Osteocyte (in vitro differentiated cells): ENCODE measurements at places on chromosomes 12 and 14.

DNA sequence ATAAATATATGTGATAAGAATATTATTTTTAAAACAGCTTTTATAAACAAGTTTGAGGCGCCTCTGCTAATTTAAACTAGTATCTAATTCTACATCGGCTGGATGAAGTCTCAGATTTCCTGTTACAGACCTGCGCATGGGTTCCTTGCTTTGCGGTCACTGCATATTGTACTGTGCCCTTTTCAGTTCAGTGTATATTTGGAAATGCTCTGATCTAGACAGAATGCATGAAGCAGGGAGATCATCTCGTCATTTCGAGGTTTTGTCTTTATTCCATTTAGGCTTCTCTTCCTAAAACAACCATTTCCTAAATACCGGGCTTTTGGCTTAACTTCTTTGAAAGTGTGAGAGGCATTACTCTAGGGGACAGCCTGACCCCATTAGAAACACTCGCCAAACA, 25.6 kb downstream of the CRACR2A start:
- peaks cover 8% of the 10 kb centered on the region for H3K27me3 ChIP-seq
- H3K4me1 ChIP-seq: no peaks in the 10 kb centered on the region
- H3K4me3 ChIP-seq: no peak overlapping the region
- no peaks in the 10 kb centered on the region for H3K36me3 ChIP-seq
- DNase-seq: no peak
- H3K27ac ChIP-seq: no peak overlapping the region

DNA sequence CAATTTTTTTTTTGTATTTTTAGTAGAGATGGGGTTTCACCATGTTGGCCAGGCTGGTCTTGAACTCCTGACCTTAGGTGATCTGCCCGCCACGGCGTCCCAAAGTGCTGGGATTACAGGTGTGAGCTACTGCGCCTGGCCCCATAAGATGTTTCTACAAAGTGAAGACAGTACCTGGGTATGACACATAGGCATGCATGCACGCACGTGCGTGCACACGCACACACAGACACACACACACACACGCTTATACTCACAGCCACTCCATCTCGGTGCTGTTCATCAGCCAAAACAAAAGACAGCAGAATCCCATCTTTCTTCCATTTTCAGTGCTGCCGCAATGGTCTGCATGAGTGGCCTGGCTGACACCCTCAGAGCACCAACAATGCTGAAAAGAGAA, 63.9 kb downstream of the VCPKMT start:
- no peak for DNase-seq
- no peaks in the 10 kb centered on the region for H3K27me3 ChIP-seq
- H3K4me1 ChIP-seq: peaks cover 3% of the 10 kb centered on the region

DNA sequence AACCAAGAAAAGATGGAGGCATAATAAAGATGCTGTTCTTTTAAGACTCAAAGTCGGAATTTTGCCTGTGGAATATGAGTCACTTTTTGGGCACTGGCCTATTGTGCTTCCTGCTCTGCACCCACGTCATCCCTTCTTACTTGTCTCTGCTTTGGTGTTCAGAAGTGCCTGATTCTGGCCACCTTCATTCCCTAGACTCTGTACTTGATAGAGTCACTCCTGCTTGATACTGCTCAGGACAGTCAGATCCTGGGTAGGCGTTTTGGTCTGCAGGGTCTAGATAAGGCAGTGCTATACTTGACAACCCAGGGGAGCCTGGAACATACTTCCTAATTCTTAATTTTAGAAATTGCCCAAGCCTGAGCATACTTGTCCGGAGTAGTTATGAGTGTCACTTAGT, 1.9 kb downstream of the LRRK2 start:
- no peak overlapping the region for H3K27ac ChIP-seq
- H3K4me1 ChIP-seq: peaks cover 8% of the 10 kb centered on the region
- no peak for DNase-seq

DNA sequence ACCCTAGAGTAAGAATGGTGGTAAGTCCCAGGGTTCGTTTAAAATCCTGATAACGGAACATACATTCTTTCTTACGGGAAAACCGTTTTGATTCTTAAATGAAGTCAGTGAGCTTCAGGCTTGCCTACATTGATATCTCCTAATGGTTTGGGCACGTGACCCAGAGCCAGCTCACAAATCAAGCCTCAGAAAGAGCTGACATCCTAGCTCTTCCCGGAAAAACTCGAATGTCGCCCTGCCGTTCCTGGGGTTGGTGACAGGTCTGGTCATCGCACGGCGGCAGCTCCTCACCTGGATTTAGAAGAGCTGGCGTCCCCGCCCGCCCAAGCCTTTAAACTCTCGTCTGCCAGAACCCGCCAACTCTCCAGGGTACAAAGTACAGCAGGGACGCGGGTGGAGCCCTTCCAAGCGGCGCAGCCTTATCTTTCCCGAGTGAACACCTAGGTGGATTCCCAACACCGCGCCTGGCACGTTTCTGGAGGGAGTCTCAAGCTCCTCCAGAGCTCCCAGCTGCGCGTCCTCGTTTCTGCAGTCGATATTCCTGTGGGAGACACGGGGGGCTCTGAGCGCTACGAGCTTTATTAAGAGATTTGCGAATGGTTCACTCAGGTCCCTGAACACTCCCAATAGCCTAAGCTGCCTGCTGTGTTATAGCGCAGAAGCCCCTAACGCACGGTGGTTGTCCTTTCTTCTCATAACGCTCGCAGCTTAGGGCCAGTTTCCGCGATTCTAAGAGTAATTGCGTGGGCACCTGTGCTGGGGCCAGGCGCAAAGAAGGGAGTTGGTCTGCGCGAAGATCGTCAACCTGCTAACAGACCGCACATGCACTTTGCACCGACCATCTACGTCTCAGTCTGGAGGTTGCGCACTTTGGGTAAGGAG, at the start of gene SSTR1:
Gene SSTR1 (plus strand): TSS at position 169 of the 882 bp plus-strand sequence. CDS start 1,486 bp downstream, outside the sequence.
- no peaks in the 10 kb centered on the region for H3K4me1 ChIP-seq
- no peak within 1 kb of the TSS for H3K4me3 ChIP-seq
- H3K36me3 ChIP-seq: no peaks in the 10 kb centered on the region
- no peak for DNase-seq
- peaks cover 49% of the 10 kb centered on the region for H3K27me3 ChIP-seq

DNA sequence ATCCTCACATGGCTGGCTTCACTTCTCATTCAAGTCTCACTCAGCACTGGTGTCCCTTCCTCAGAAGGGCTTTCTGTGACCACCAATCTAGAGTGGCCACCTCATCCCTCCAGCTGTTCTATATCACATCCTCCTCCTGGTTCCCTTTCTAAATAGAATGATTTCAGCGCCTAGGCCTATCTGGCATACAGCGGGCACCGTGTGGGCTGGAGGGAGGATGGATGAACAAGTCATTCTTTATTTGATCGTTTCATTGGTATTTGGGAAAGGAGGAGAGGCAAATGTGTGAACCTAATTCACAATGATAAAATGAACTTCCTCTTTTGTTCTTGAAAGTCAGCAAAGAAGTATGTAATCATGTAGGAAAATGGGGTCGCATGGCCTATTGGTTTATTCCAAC, 394.2 kb downstream of the DPF3 start:
- H3K4me1 ChIP-seq: peaks cover 9% of the 10 kb centered on the region
- H3K36me3 ChIP-seq: no peaks in the 10 kb centered on the region
- no peak for DNase-seq
- no peak overlapping the region for H3K27ac ChIP-seq

DNA sequence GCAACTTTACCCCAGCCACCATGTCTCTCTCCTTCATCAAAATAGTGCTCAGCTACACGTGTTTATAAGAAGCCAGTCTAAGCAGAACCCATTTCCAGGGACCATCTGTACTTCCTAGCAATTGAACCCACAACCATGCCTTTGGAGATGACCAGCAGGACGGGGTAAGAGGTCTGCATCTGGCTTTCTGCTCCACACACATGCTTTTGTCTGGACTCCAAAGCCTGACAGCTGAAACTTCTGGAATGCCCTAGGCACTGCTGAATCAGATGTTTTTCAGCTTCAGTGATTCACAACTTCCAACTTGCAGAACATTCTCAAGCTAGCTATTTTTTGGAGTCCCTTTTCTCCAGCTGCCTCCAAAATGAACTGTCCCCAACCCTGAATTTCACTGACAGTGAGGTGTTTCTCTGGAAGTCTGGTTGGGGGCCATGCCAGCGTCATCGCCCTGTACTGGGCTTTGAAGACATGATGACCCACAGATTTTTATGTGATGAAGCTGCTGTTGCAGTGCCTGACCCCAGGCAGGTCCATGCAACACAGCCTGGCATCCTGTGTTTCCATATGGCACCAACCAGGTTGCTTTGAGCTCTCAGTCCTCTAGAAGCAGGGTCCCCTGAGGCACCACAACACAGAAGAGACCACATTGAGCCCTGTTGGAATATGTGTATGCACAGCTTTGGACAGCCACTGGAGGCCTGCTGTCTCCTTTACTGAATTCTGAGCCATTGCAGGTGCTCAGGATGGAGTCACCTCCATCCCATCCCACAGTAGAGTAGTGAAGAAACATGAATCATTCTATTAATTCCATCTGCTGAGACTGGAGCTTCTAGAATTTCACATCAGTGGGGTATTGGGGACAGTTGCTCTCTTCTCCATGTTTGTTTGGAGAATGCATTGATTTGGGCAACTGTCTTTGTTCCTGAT, 80.2 kb downstream of the NUAK1 start:
- H3K4me3 ChIP-seq: no peak overlapping the region
- H3K4me1 ChIP-seq: peaks cover 10% of the 10 kb centered on the region
- no peak overlapping the region for H3K27ac ChIP-seq
- no peak for DNase-seq

- H3K4me1 ChIP-seq: peaks cover 2% of the 10 kb centered on the region
- no peak for DNase-seq
- no peak overlapping the region for H3K4me3 ChIP-seq
- H3K27me3 ChIP-seq: no peaks in the 10 kb centered on the region
These were observed 14.3 kb upstream of the CLEC1A start for GRCh38 chr12:10113075-10113474.

- peak overlapping the region; percentile 98 for H3K27ac ChIP-seq
- H3K27me3 ChIP-seq: no peaks in the 10 kb centered on the region
- H3K36me3 ChIP-seq: peaks cover 3% of the 10 kb centered on the region
- peaks cover 45% of the 10 kb centered on the region for H3K4me1 ChIP-seq
- no peak for DNase-seq
These were observed 1.7 kb downstream of the ZNF410 start for GRCh38 chr14:73888460-73888725.

DNA sequence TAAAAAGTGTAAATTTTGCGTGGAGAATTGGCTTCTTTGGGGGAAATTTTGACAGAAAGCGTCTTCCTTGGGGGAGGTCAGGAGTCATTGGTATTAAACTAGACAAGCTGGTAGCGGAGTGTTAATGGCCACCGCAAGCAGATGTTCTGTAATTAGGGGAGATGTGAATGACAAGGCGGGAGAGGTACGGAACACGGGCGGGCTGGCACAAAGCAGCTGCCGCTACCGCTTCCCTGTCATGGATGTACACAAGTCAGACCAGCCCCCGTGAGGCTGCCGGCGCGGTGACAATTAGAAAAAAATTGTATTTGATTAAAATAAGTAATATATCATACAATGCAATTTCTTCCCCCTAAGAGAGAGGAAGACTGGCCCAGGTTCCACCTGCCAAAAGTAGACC, 501.6 kb downstream of the VRK1 start:
- no peak overlapping the region for H3K4me3 ChIP-seq
- H3K36me3 ChIP-seq: no peaks in the 10 kb centered on the region
- no peaks in the 10 kb centered on the region for H3K4me1 ChIP-seq

GRCh38 chr14:58428118-58428683, 682 bp downstream of the KIAA0586 start:
- H3K36me3 ChIP-seq: peaks cover 7% of the 10 kb centered on the region
- no peaks in the 10 kb centered on the region for H3K27me3 ChIP-seq
- H3K27ac ChIP-seq: peak overlapping the region; percentile 99

DNA sequence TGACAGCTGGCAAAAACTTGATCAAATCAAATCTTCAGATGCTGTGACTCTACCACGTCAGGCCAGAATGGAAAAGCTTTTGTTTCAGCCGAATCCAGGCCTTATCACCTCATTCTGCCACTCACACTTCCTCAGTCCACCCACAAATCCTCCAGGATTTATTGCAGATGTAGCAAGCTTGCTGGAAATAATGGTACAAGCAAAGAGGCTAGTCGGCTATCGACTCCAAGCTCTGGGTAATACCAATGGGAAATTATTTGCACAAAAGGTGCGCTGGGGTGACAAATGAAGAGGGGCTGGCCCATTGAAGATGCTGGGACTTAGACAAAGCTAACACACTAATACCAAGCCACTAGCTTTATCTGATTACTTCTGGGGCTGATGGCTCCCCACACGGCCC, 250.5 kb downstream of the ASCL1 start:
- no peak overlapping the region for H3K4me3 ChIP-seq
- H3K4me1 ChIP-seq: no peaks in the 10 kb centered on the region
- H3K27me3 ChIP-seq: no peaks in the 10 kb centered on the region
- H3K27ac ChIP-seq: no peak overlapping the region
- DNase-seq: no peak

DNA sequence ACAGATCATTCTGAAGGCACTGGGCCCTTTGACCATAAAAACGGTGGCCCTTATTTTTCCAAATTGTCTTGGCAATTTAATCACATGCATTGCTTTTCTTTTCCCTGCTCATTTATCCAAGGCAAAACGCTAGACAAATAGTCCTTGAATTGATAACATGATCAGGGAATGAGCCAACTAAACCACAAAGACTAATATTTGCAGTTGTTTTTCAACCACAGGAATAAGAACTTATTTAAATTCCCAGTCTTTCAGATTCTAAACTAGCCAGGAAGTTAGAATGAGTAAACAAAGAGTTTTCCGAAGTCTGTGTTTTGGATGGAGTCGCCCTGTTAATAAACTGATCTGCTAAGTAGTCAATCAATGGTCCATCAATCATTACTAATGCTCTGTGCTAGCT, 14.9 kb downstream of the TBX5 start:
- H3K36me3 ChIP-seq: no peaks in the 10 kb centered on the region
- DNase-seq: no peak
- H3K4me3 ChIP-seq: no peak overlapping the region
- H3K27me3 ChIP-seq: peaks cover 18% of the 10 kb centered on the region
- no peak overlapping the region for H3K27ac ChIP-seq
- peaks cover 3% of the 10 kb centered on the region for H3K4me1 ChIP-seq

GRCh38 chr14:102690509-102691286, 86.6 kb upstream of the TRAF3 start:
- H3K4me1 ChIP-seq: peaks cover 17% of the 10 kb centered on the region
- DNase-seq: no peak
- no peaks in the 10 kb centered on the region for H3K27me3 ChIP-seq
- H3K36me3 ChIP-seq: no peaks in the 10 kb centered on the region

DNA sequence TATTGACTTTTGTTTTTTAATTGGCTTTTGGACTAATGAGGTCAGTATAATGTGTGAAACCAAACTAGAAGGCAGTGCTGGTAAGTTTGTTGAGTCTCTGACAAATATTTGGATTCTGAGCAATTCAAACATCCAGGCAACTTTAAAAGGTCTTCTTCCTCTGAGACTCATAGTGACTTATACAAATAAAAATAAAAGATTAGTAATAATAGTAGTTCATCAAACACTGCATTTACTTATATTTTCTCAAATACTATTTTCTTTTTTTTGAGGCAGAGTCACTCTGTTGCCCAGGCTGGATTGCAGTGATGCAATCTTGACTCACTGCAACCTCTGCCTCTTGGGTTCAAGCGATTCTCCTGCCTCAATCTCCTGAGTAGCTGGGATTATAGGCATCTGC, 337.9 kb downstream of the DAD1 start:
- H3K36me3 ChIP-seq: no peaks in the 10 kb centered on the region
- H3K4me1 ChIP-seq: peaks cover 3% of the 10 kb centered on the region
- no peak for DNase-seq

GRCh38 chr14:61877035-61877390, 114.8 kb downstream of the SNAPC1 start:
- no peaks in the 10 kb centered on the region for H3K4me1 ChIP-seq
- no peak overlapping the region for H3K4me3 ChIP-seq
- DNase-seq: no peak
- H3K27ac ChIP-seq: no peak overlapping the region
- no peaks in the 10 kb centered on the region for H3K36me3 ChIP-seq

- peak overlapping the region; percentile 56 for H3K27ac ChIP-seq
- H3K4me3 ChIP-seq: peak overlapping the region; percentile 83
- DNase-seq: no peak
- no peaks in the 10 kb centered on the region for H3K36me3 ChIP-seq
These were observed 640 bp downstream of the ARMH4 start for GRCh38 chr14:58151133-58152013.
